ENCODE measurements at places on chromosomes 16 and 17.

DNA sequence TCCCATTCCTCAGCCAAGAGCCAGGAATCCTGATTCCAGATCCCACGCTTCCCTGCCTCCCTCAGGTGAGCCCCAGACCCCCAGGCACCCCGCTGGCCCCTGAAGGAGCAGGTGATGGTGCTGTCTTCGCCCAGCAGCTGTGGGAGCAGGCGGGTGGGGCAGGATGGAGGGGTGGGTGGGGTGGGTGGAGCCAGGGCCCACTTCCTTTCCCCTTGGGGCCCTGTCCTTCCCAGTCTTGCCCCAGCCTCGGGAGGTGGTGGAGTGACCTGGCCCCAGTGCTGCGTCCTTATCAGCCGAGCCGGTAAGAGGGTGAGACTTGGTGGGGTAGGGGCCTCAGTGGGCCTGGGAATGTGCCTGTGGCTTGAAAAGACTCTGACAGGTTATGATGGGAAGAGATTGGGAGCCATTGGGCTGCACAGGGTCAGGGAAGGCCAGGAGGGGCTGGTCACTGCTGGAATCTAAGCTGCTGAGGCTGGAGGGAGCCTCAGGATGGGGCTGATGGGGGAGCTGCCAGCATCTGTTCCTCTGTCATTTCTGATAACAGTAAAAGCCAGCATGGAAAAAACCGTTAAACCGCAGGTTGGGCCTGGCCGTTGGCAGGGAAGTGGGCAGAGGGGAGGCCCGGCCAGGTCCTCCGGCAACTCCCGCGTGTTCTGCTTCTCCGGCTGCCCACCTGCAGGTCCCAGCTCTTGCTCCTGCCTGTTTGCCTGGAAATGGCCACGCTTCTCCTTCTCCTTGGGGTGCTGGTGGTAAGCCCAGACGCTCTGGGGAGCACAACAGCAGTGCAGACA, at the start of gene SPN:
SPN (plus strand) TSS at position 232 of the 791 bp plus-strand sequence; CDS start at position 714, 482 bp downstream.
- no peak for DNase-seq

DNA sequence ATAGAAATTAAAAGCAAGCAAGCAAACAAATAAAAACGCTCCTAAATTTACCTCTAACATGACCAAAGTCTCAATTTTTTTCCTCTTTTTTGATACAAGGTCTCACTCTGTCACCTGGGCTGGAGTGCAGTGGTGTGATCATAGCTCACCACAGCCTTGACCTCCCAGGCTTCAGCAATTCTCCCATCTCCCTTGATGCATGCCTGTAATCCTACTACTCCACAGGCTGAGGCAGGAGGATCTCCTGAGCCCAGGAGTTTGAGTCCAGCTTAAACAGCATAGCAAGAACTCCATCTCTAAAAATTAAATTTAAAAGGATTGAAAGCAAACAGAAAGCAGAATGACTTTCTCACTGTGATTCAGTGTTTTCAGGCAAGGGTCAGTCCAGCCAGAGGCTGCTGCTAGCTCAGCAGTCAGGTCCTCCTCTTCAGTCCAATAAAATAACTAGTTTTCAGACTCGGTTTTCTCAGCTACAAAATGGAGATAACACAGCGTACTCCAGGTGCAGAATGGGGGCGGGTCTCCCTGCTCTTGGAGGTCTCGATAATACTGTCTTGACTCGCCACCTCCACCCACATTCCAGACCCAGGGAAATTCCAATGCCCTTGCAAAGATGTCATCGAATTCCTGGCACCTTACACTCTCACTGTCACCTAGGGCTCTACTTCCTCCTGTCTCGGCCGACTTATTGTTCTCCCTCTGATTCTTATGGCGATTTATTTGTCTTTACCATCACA, 20.7 kb upstream of the MRTFB start:
- no peak for DNase-seq

- no peak for DNase-seq
Observed at GRCh38 chr17:43175213-43176118, 4.5 kb downstream of the NBR1 start.

GRCh38 chr17:50148226-50149090, 2.0 kb downstream of the PPP1R9B start:
- DNase-seq, result peak; percentile 73

DNA sequence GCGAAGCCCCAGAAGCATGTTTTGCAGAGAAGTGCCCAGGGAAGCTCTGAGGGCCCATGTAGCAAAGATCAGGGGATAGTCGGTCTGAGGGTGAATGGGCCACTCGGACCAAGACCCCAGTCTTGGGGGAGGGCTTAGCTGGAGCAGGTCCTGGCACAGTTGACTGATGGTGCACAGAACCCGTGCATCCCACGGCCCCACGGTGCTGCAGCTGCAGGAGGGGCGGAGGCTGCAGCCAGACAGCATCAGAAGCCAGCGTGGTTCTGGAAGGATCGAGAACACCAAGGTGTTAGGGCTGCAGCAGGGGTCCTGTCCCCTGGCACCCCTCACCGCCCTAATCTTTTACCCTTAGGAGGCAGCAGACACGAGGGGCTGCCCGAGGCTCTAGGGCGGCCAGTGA, 6.5 kb upstream of the MC1R start:
- DNase-seq, result no peak

- DNase-seq, result peak; percentile 99
Observed at GRCh38 chr17:81927653-81928543, at the start of gene MAFG. Gene MAFG, minus strand, starts transcription at chr17:81927735. Its CDS starts 4,550 bp downstream, at chr17:81923185.

DNA sequence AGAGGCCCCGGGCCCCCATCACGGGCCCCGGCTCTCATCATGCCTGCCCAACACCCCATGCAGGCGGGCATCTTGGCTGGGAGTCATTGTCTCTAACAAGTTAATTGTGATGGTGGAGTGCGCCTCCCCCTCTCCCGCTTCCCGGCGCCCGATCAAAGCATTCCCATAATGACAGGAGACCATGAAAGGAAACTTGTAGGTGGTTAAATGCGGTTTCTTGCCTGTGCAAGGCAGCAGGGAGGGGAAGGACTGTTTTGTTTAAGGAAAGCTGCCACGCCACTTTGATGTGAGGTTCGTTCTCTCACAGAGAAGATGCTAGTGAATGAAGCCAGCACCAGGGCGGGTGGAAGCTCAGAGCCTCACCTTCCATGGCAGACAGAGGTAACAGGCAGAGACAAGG, 45.4 kb downstream of the C16orf78 start:
- DNase-seq, result no peak

DNA sequence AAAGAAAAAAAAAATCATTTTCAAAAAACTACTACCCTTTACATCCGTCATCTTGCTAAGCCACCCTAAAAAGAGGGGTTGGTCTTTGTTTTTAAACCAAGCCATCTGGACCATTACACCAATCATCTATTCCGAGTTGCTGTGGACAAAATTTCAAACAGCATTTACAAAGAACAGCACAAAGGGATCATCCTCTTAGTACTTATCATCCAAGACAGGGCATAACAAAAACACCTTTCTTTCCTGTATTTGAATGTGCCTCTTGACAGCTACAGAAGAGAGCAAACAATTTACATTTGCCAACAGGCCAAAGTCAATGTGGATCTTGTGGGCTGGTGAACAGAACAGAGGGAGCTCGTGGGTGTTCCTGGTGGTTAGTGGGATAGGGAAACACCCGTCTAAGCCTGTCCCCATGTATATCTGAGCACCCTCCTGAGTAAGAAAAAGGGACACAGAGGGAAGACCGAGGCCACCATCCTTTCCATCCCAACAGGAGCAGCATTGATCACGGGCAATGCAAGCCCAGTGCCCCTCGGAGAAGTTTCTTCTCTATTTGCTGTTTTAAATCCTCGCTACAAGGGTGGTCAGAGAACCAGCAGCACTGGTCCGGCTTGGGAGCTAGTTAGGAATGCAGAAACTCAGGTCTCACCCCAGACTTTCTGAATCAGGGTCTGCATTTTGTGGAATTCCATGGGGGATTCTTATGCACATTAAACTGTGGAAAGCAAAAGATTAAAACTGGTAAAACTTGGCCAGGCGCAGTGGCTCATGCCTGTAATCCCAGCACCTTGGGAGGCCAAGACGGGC, 1.9 kb downstream of the SLC39A11 start:
- DNase-seq, result no peak

GRCh38 chr17:7408252-7408727, 645 bp downstream of the NLGN2 start:
- DNase-seq, result no peak

DNA sequence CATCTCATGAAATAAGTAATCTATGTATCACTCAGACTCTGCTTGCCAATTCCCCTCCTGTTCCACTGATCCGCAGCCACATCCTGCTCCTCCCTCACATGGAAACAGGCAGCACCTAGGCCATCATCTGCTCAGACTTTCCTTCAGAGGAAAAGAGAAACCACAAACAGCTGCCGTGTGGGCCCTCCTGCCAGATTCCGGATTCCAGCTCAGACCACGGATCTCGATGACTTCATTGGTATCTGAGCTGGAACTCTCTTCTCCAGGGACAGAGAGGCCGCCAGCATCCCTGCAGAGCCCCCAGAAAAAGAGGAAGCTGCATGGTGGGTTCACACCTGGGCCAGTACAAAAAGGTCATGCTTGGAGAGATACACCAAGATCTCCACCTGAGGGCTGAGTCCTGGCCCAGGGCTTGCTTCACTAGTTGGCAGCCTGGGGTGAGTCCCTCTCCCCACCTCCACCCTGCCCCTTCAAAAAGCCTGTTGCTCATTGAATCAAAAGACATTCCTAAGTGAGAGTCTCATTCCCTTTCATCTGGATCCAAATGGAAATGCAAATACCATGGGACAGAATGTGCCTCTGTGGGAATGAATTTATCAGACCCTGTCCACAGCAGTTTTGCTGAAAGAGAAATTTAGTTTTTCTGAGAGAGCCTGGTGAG, 47.2 kb downstream of the HOXB1 start:
- no peak for DNase-seq

DNA sequence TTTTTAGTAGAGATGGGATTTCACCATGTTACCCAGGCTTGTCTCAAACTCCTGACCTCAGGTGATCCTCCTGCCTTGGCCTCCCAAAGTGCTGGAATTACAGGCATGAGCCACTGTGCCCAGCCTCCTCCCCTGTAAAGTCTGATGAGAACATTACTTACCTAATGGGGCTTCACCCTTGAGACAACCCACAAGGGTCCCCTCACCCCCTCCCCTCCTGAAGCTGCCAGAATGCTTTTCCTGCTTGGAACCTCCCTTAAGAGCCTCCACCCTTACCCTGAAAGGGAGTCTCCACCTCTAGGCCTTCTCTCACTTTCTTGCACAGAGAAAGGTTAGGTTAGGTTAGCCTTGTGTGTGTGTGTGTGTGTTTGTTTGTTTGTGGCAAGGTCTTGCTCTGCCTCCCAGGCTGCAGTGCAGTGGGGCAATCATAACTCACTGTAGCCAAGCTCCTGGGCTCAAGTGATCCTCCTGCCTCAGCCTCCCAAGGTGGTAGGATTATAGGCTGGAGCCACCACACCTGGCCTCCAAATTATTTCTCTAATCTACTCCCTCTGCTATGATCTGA, 8.9 kb downstream of the SLC5A11 start:
- DNase-seq, result no peak

DNA sequence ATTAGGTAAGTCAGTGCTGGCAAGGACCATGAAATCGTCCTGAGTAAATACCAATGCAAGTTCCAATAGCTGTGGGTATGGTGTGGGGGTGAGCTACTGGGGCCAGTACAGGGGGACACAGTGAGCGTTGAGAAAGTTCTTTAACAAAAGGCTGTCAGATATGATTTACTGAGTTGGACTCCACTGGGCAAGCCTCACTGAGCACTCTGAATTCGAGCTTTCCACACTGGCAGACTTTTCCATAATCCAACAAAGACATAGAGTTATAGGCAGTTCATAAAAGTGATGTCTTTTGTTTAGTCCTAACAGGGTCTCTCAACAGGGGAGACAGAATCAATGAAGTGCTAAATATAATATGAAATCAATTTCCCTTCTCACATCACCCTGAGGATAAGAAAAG, 489.0 kb downstream of the KCNJ2 start:
- DNase-seq, result no peak

DNA sequence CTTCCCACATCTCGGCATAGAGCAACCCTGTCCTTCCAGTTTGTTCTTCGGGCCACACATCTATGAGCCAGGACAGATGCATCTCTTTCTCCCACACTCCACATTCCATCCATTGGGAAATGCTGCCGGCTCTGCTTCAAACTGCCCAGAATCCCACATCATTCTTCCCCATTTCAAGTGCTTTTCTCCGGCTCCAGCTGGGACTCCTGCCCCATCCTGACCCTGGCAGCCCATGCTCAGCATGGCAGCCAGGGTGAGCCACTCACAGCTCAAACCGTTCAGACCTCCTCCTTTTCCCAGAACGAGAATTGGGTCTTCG, 132.8 kb upstream of the SDK2 start:
- DNase-seq, result no peak

DNA sequence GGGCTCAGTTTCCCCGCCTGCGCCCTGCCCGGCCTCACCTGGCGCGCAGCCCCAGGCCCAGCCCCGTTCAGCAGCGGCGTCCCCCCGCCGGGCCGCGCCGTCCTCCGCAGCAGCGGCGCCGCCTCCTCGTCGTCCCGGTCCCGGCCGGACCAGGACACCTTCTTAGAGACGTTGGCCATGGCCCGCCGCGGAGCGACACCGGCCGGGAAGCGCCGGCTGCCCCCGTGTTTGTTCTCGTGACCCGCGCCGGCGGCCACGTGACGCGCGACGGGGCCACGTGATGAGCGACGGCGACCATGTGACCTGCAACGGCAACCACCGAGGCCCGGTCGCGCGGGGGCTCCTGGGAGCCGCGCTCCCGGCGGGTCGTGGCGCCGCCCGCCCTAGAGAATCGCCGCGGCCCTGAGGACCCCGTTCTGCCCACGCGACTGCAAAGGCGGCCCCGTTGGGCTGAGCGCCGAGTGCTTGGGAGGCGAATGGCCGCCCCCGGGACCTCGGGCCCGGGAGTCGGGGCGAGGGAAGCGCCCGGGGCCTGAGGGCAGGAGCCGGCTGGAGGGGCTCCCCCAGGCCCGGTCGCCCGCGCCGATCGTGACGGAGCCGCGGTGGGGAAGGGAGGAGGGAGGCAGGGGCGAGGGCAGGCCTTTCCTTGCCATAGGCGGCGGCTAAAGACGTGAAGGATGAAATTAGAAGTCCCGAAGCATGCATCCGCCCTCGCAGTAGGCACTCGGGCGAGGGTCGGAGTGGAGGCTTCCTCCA, at the start of gene CLCN7:
CLCN7 (minus strand) TSS at position 233 of the 756 bp plus-strand sequence; CDS start at position 179, 54 bp downstream.
- DNase-seq, result peak; percentile 94

DNA sequence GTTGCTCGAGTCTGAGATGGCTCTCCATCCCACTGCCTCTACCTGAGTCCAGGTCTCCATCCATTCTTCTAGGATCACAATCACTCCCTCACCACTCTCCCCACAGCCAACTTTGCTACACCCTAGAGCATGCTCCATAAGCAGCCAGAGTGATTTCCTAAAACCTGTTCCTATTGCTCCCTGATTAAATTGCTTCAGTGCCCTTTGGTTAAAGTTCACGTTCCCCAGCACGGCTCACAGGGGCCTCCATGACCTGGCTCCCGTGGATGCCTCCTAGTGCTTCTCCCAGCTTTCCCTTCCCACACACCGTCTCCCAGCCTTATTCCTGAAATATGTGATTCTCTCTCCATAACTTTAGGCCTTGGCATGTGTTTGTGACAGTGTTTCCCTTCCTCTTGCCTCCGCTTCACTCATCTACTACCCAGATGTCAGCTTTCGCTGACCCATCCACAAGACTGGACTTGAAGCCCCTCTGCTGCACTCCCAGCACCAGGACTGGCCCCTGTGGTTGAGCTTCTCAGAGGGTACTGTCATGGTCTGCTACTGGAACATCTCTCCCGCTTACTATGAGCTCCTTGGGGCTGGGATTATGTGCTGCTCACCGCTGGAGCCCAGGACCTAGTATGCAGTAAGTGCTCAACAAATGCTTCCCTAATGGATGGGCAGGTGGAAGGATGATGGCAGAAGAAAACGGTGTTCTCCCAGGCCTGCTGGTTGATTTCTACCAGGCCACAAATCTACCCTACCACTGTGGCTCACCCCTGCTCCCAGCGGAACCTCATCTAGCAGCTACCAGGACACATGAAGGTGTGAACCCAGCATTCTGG, 17.9 kb downstream of the MYO18A start:
- DNase-seq, result no peak

- no peak for DNase-seq
Observed at GRCh38 chr16:31474173-31474714, 2.3 kb downstream of the TGFB1I1 start.

Measured in ecto neural progenitor cell (in vitro differentiated cells).